ENCODE measurements at places on chromosomes 7 and 10. TPM values are rescaled to one million over a fixed set of nuclear protein-coding genes. Genes with fewer than 3 reads are reported as not detected.

LIPK gene
- total RNA-seq: not detected

GRCh38 chr7:79876848-79877252 lies 257.8 kb upstream of the GNAI1 start:
- DNase-seq: no peak
- H3K36me3 ChIP-seq: no peaks in the 10 kb centered on the region
- H3K27ac ChIP-seq: no peak overlapping the region
- no peaks in the 10 kb centered on the region for H3K27me3 ChIP-seq

STARD3NL gene
- 53.8 TPM for total RNA-seq

- no peak overlapping the region for H3K27ac ChIP-seq
- no peaks in the 10 kb centered on the region for H3K36me3 ChIP-seq
- peaks cover 18% of the 10 kb centered on the region for H3K4me1 ChIP-seq
- DNase-seq: no peak
- H3K4me3 ChIP-seq: no peak overlapping the region
Observed at GRCh38 chr7:22676385-22676784, 50.6 kb upstream of the IL6 start.

DNA sequence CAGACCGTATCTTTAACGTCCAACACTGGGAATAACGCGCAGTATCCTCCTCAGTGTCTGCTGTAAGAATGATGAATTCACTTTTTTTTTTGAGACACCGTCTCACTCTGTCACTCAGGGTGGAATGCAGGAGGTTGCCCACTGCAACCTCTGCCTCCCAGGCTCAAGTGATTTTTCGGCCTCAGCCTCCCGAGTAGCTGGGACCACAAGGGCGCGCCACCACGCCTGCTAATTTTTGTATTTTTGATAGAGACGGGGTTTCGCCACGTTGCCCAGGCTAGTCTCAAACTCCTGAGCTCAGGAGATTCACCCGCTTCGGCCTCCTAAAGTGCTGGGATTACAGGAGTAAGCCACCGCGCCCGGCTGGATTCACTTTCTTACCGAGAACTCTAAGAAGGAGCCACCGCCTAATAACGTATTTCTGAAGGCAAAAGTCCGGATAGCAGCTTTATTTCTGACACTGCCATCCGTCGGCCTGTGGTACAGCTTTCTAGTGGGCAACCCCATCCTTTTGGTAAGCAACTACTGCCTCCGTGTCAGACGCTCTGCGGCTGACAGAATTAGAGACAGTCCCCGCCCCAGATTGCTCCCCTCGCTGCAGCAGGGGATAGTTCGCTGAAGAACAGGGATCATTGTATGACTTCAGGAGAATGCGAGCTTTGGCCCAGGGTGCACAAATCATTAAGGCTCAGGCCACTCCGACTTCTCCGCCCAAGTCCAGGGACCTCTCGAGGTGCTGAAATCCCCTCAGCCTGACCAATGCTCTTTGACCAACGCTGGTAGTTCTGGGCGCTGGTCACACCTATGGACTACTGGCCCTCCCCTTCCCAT lies 662 bp downstream of the POLR3A start:
- DNase-seq: no peak
- peaks cover 26% of the 10 kb centered on the region for H3K36me3 ChIP-seq
- peak overlapping the region; percentile 96 for H3K4me3 ChIP-seq
- H3K27me3 ChIP-seq: no peaks in the 10 kb centered on the region
- peaks cover 17% of the 10 kb centered on the region for H3K4me1 ChIP-seq
- H3K27ac ChIP-seq: peak overlapping the region; percentile 65

All from upper lobe of right lung (tissue), 1 donor.